ENCODE measurements at places on chromosomes 2 and 18.

- DNase-seq = no peak
These were observed 7.4 kb upstream of the GPR75 start for GRCh38 chr2:53867169-53867568.

DNA sequence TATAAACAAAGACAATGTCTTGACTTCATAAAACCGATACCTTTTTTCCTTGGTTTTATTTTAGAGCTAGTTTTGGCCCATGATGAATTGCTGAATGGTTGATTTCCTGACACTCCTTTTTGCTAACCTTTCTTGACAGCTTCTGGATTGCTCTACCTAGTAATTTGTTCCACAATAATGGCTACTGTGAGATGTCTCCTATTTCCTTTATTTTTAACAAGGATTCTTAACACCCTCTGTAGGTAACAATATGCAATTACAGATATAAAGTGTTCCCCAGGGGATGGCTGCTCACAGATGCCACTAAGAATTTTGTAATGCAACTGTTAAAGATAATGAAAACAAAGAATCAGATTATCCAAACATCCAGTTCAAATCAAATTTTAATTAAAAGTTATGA is 100.8 kb upstream of the ATP5MC3 start:
- DNase-seq = no peak

GRCh38 chr2:10534514-10535250 is 86.6 kb upstream of the ODC1 start:
- DNase-seq = no peak

DNA sequence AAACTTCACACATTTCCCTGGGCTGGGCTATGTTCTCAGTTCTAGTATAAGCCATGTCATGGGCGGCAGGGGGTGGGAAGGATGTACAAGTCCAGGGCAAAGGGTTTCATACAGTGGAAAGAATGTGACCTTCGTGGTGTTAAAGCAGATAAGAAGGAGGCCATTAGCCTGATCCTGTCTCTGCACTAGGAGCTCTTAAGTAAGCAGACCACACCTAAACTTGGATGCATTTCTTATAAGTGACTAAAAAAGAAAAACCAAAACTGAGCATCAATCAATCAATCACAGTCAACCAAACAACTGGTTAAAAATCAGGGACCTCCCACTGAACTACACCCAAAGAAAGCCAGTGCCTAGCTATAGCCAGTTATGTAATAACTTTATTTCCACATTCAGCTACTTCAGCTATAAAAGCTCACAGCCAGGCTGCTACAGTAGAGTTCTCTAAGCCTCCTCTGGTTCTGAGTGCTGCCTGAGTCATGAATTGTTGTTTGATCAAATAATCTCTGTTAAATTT is 46.8 kb upstream of the RIOK3 start:
- no peak for DNase-seq

DNA sequence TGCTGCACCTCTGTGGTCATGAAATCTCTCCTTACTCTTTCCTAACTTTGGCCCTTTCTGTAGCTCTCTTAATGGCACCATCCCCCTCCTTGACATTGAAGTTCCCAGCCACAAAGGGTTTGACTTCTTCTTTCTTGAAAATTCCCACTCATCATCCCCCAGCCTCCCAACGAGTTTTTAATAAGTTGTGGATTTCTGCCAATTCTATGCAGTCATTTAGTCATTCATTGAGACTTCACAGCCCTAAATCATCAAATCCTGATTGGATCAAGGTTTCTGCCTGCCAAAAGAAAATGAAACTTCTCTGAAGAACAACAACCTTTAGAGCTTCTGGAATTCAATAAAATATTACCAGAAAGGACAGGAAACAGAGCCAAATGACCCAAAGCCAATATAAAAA is 354.3 kb downstream of the CLIP4 start:
- no peak for DNase-seq

DNA sequence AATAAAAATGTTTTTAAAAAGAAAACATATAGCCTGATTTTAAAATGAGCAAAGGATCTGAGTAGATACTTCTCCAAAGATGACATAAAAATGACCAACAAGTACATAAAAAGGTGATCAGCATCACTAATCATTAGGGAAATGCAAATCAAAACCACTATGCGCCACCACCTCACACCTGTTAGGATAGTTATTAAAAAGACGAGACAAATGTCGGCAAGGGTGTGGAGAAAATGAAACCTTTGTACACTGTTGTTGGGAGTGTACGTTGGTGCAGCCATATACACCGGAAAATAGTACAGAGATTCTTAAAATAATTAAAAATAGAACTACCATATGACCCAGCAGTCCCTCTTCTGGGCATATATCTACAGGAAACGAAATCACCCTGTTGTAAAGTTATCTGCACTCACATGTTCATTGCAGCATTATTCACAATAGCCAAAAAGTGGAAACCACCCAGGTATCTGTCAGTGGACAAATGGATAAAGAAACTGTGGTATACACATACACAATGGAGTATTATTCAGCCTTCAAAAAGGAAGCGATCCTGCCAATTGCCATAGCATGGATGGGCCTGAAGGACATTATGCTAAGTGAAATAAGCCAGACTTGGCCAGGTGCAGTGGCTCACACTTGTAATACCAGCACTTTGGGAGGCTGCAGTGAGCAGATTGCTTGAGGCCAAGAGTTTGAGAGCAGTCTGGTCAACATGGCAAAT is 91.6 kb downstream of the PRKRA start:
- no peak for DNase-seq

- DNase-seq = no peak
These were observed 5.9 kb upstream of the MOCOS start for GRCh38 chr18:36181441-36181840.

GRCh38 chr2:197425550-197425949 is 9.3 kb downstream of the SF3B1 start:
- DNase-seq = no peak

- DNase-seq = no peak
These were observed 56.5 kb downstream of the TTC21B start for GRCh38 chr2:165897074-165897473.

DNA sequence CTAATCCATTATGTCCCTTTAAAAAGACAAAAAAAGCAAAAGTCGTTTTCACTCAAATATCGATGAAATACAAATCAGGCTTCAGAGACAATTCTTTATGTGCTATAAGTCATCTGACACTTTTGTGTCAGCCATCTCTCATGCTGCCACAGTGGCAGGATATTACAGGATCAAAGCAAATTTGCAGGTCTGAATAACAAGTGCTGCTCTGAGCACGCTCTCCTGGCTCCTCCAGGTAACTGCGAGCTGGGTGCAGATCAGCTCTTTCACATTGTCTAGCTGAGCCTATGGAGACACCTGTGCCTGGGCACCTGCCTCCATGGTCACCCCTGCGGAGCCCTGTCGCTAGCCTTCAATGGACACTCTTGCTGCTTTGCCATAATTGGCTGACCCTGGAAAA is 250.2 kb upstream of the RAB12 start:
- no peak for DNase-seq

DNA sequence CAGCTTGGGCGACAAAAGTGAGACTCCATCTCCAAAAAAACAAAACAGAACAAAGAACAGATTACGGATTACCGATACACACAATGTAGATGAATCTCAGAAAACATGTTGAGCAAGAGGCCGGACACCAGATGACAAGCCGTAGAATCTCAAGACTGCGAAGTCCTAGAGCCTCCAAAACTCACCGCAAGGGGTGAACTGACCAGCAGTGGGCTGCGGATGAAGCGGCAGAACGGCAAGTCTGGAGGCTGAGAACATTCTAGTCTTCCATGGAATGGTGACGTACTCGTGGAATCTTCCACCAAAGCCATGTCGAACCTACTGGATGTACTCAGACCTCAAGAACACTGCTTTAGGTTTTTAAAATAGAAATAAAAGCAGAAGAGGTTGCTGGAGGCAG is 198.8 kb downstream of the NDUFA10 start:
- DNase-seq = no peak

DNA sequence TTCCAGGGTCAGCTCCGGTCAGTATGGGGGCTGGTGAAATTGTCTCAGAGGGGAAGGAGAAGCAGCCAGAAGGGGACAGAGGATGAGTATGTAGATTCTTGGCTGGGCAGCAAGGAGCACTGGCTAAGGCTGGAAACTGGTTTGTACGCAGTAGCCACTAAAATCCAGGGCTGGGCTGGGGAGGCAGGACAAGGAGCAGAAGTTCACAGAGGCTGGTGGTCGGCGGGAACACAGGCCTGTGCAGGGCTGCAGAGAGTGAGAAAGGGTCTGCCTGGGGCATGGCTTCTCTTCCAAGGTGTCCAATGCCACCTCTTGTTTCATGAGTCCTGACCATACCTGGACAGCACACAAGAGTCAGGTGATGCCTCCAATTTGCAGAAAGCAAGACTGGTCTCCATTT is 94.4 kb upstream of the HDAC4 start:
- DNase-seq = no peak

DNA sequence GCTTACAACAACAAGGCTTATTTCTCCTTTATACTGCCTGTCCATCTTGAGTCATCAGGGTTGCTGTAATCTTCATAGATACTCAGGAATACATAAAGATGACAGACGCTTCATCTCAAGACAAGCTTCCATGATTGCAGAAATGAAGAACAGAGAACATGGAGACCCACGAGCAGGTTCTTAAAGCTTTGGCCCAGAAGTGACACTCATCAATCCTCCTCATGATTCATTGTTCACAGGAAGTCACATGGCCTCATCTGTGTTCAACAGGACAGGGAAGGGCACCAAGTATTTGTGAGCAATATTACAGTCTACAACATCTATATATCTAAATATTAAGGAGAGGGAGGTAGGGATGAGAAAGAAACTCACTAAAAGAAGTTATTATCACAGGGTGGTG is 36.5 kb upstream of the PGAP1 start:
- no peak for DNase-seq

DNA sequence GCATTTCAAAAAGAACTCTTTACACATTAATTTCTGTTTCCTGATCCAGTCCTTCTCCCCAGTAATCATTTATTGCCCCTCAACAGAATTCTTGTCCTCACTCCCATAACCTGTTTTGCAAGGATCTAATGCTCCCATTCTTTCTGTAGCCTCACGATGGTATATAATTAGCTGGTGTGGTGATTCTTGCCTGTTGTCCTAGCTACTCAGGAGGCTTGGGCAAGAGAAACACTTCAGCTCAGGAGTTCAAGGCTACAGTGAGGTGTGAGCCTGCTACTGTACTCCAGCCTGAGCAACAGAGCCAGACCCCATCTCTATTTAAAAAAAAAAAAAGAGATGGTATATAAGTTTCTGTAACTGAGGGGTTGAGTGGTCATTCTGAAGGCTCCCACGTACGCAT is 7.7 kb upstream of the TRAPPC8 start:
- DNase-seq = no peak

GRCh38 chr18:13447621-13448334 is 229.2 kb downstream of the LDLRAD4 start:
- no peak for DNase-seq

- DNase-seq = no peak
These were observed 103.4 kb downstream of the ALPK2 start for GRCh38 chr18:58525517-58525916.

GRCh38 chr18:60040971-60041370 is 141.2 kb downstream of the PMAIP1 start:
- DNase-seq = no peak

- no peak for DNase-seq
These were observed 293.0 kb upstream of the SPHKAP start for GRCh38 chr2:228474466-228474865.
